ENCODE measurements at places on chromosomes 13 and 19.

GRCh38 chr13:20711301-20712044 is 8.0 kb downstream of the IL17D start:
- DNase-seq: no peak

DNA sequence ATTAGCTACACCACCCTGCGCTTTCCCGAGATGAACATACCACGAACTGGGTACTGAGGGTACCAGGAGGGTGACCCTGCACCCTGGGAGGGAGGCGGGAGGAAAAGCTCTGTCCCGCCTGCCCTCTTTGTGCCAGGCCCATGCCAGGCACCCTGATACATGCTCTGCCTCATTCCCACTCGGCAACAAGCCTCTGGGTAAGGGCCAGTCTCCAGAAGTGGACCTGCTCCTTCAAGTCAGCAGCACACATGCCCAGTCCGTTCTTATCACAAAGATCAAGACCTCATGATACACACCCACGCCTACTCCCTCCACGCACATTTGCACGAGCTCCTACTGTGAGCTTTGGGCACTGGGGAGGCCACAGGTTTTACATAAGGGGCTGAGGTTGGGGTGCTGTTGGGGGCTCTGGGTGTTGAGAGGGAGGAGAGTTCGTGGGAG is 2.0 kb upstream of the FFAR1 start:
- DNase-seq: no peak

- DNase-seq: no peak
Measured at GRCh38 chr13:20654156-20654555, 49.3 kb upstream of the IL17D start.

GRCh38 chr13:49932868-49933267 is 3.3 kb downstream of the SPRYD7 start:
- DNase-seq: no peak

DNA sequence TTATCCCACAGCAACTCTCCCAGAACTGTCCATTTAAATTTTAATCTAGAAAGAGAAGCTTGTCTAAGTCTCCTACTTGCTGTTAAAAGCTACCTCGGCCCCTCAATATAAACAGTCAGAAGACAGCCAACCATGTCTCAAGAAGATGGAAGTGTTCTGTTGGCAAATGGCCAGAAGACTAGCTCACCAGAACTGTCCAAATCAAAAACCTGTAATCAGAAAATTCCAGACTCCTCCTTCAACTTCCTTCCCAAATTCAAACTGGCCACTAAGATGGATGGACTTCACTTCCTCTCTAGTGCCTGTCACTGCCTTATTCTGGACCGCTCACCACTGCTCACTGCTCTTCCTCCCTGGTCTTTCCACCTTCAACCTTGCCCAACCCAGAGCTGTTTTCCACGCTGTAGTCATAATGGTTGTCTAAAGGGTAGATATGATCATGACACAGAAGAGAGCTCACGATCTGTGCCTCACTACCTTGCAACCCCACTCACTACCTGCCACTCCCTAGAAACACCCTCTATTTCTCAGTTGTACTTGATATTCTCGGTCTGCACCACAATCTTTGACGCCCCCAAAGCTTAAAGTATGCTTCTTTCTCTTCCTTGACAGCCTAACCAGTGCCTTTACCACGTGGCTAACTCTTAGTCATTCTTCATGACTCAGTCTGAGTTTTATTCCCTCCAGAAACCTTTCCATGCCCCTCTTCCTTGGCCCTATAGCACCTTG is 9.2 kb downstream of the FGF14 start:
- DNase-seq: no peak

GRCh38 chr13:110063490-110064421 is 243.2 kb downstream of the COL4A1 start:
- no peak for DNase-seq

GRCh38 chr13:98489446-98490194 is 87.3 kb downstream of the STK24 start:
- peak; percentile 7 for DNase-seq

GRCh38 chr13:44014501-44014900 is 134.8 kb downstream of the LACC1 start:
- DNase-seq: no peak

- peak; percentile 46 for DNase-seq
Measured at GRCh38 chr13:105139380-105140285, 1395.8 kb downstream of the EFNB2 start.

DNA sequence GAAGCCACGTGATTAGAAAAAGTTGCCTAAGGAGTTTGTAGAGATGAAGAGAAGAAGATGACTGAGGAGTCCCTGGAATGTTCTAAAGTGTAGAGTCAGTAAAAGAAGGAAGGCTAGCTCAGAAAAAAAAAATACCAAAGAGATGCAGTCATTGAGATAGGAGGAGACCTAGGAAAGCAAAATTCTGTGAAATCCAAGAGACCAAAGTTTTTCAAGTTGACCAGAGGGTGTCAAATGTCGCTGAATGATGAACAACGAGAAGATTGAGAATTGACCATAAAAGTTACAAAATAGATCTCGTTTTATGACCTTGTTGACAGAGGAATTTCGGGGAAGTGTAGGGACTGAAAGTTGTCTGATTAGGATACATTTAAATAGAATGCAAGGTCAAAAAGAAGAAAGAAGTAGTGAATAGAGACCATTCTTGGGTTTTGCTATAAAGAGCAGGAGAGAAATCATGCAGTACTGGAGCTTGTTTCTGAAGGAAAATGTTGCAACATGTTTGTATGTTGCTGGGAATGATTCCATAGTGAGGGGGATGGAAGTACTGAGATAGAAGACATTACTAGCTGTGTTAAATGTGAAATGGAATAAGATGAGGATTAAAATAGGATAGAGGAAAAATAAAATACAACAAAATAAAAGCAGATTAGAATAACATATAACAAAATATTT is 30.2 kb upstream of the HTR2A start:
- no peak for DNase-seq

DNA sequence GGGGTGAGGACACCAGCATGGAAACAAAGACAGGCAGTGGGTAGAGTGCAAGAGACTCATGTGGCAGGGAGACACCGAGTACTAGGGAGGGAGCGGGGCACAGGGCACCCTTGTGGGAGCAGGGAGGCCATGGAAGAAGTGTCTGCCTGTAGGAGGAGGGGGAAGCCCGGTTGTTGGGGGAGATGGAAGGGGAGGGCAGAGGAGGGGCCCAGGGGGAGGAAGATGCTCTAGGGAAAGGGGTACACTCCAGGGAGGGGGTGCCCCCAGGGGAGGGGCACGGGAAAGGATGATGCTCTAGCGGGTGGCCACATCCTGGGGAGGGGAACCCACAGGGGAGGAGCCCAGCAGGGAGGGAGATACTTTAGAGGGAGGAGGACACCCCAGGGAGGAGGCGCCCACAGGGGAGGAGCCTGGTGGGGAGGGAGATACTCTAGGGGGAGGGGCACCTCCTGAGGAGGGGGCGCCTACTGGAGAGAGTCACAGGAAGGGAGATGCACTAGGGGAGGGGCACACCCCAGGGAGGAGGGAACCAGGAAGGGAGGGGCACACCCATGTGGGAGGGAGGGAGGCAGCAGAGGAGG is 24.9 kb downstream of the CPAMD8 start:
- no peak for DNase-seq

DNA sequence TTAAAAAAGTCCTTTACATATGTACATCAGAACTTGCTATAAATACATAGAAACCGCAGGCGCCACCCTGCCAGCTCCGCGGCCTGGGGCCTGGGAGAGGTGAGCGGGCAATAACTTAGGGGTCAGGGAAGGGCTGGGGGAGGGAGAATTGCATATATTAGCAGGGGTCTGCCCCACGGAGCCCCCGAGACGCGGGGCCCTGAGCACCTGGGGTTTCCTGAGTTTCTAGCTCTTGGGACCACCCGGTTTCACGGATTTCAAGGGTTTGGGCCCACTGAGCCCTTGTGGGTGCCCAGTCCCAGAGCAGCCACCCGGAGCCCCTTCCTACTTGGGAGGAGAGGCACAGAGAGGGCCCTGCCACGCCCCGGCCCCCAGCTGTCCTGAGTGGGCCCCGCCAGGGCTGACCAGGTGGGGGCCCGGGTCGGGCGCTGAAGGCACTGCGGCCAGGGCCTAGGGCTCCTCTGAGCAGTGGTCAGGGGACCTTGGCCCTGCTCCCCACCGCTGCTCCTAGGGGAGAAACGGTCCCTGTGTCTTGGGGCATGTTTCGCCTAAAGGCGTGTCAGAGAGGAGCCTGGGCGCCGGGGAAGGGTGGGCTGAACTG is 4.0 kb downstream of the GPX4 start:
- DNase-seq: no peak

DNA sequence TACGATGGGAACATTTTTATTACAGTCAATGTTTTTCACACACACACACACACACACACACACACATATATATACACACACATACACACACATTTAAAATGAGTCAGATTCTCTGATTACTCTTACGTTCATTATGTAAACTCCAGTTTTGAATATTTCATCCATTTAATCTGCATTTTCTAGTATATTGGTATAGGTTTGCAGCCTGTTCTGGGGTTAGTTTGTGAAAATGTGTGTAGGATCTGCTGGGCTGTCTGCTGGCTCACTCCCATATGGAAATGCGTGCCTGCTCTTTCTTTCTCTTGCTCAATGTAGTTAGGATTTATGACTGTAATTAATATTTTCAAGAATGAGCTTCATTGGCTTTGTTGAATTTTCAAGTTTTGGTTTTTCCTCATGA is 7.1 kb downstream of the LILRB2 start:
- DNase-seq: no peak

GRCh38 chr13:75907044-75907443 is 270.9 kb downstream of the LMO7 start:
- no peak for DNase-seq

GRCh38 chr13:48370815-48371214 is 42.1 kb downstream of the LPAR6 start:
- no peak for DNase-seq

DNA sequence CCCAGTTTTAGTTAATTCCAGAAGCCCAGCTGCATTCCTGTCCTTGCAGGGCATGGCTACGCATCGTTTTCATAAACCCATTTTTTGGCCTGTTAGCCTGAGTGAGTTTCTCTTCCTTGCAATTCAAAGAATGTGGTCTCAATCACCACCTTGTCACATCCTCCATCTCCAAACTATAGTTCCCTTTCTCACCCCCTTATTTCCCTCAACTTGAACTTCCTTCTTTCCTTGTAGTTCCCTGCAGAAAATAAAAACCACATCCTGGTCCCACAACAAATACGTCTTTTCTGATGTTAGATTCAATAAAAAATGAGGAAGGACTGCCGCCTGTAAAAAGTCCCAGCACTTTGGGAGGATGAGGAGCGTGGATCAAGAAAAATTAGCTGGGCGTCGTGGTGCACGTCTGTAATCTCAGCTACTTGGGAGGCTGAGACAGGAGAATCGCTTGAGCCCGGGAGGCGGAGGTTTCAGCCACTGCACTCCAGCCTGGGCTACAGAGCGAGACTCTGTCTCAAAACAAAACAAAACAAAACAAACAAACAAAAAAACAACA is 13.2 kb downstream of the ADGRE3 start:
- no peak for DNase-seq

- no peak for DNase-seq
Measured at GRCh38 chr13:28610996-28611395, 47.9 kb upstream of the POMP start.

DNA sequence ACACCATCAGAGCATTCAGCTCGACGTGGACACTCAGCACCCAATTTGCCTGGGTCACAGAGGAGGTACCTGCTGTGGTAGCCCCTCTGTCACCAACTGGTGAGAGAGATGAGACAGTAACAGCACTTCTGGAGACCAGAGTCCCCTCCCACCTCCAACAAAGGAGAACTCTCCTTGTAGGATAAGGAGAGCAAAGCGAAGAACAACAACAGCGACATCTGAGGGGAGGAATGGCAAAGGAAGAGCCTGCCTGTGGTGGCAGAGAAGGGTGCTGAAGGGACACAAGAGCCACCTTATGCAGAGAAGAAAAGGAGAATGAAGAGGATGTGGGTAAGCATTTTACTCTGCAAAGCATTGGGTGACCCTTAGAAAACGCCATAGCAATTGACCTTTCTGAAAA is 167.8 kb downstream of the ABCC4 start:
- DNase-seq: no peak

DNA sequence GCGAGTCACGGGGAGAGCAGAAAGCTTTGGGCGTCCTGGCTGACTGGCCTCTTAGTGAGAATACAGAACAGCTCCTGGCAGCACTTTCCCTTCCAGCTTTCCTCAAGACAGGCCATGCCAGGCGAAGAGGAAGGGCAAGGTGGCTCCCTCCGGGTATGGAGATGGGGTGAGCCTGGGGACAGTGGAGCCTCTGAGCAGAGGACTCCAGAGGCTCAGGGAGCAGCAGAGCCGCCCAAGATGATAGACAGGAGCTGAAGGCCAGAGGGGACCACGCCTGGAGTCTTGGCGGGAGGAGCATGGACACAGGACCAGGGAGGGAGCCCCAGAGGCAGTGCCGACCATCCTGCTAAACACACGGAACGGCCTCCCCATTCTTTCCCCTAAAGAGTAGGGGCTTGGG is 229.1 kb downstream of the TM9SF2 start:
- DNase-seq: no peak

DNA sequence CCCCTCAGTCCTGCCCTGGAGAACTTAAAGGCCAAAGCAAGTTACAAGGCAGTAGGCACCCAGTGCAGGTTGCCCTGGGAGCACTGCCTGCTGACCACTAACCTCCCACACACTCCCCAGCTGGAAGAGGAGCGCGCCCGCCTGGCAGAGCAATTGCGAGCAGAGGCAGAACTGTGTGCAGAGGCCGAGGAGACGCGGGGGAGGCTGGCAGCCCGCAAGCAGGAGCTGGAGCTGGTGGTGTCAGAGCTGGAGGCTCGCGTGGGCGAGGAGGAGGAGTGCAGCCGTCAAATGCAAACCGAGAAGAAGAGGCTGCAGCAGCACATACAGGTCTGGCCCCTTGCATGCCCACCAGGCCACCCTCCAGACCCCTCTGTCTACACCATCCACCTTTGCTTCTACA is 61.1 kb downstream of the KCNC3 start:
- no peak for DNase-seq

DNA sequence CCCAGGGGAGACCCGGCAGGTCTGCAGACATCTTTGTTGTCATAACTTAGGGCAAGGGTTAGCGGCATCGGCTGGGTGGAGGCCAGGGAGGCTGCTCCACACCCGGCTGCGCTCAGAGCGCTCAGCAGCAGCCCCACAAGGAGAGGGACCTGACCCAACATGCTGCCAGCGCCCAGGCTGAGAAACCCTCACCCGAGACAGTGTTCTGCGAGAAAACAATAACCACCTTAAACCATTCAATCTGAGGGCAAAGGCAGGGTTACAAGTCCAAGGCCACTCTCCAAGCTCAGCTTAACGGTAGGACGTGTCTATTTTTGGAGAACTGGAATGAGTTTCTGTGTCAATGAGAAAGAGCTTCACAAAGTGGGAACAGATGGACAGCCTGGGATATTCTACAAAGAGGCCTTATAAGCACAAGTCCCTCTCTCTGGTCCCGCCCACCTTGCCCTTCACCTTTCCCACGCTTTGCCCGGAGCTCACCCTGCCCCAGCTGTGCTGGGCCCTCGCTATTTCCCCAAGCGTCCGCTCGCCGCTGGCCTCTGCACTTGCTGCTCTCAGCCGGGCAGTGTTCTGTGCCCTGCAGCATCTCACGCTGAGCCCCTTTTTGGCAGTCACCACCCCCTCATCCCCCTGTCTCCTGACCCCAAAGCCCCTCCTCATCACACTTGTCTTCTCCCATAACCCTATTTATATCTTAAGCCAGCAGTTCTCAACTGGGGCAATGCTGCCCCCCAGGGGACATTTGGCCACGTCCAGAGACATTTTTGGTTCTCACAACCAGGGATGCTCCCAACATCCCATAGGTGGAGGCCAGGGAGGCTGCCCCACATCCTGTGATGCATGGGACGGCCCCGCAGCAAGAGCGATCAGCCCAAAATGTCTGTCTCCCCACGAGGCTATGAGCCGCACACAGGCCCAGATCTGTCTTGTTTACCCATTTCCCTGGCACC is 17.6 kb downstream of the PPP1R12C start:
- DNase-seq: no peak
